Suprapubic skin (tissue), 4 donors: ENCODE measurements at places on chromosomes 3 and 15. TPM values are rescaled to one million over a fixed set of nuclear protein-coding genes. Genes with fewer than 3 reads are reported as not detected.

DNA sequence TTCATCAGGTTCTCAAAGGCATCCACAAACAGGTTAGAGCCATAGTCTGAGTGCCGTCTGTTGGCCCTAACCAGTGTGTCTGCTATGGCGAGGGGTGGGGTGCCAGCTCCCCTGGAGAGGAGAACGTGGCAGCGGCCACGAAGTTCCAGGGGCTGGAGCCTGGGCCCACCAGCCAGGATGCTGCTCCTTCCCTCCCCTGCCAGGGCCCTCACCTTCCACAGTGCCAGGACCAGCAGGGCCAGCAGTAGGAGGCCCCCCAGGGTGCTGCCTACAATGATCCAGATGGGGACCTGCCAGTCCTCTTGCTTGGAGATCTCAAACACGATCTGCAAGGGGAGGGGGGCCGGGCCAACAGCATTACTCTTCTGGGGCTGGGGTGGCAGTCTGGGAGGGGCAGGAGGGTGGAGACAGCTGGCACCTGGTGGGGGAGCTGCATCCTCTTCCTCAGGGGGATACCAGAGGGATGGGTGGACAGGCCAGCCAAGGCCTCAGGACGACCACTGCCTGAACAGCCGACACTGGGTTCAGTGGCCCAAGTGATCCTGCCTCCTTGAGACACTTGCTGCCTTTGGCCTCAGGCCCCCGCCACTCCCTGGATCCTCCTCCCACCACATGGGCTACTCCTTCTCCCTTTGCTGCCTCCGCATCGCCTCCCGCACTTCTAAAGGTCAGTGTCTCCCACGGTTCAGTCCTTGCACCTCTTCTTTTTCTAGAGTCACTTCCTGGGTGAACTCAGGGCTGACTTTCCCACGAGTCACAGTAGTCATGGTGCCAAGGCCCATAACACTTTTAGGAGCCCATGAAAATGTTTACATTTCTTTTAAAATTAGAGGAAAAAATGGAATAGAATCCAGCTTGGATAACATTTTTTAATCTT lies 26.3 kb downstream of the FEM1B start:
- H3K27me3 ChIP-seq, result no peaks in the 10 kb centered on the region
- no peak for DNase-seq
- peaks cover 35% of the 10 kb centered on the region for H3K4me1 ChIP-seq
- H3K36me3 ChIP-seq, result no peaks in the 10 kb centered on the region

- no peaks in the 10 kb centered on the region for H3K4me1 ChIP-seq
- H3K27me3 ChIP-seq, result no peaks in the 10 kb centered on the region
- DNase-seq, result peak; percentile 29
- H3K36me3 ChIP-seq, result no peaks in the 10 kb centered on the region
- no peak overlapping the region for H3K27ac ChIP-seq
These were observed 39.2 kb upstream of the BCL2A1 start for GRCh38 chr15:80010131-80010673.

GRCh38 chr15:65338366-65338765 lies 33.9 kb downstream of the RNU5B-1 start:
- no peak for DNase-seq
- H3K27me3 ChIP-seq, result peaks cover 25% of the 10 kb centered on the region
- H3K27ac ChIP-seq, result no peak overlapping the region
- no peaks in the 10 kb centered on the region for H3K36me3 ChIP-seq

ROPN1 gene
- 1.4 TPM for total RNA-seq

DNA sequence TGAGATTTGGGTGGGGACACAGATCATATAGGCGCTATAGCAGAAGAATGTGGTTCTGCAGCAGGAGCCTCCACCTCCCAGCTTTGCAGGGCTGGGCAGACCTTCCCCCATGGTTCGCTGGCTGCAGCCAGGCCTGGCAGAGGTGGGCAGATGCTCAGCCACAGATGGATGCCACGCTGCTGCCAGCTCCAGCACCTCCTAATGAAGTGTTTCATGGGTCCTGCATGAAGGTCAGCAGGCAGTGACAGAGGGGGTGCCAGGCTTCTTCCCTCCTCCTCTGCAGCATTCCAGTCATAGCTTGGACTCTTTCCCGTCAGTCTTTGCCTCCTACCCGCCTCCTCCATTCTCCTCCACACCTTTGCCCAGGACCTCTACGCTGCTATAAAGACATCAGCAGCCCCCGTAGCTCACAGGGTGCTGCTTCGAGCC lies 85.9 kb downstream of the SLCO3A1 start:
- H3K4me1 ChIP-seq, result peaks cover 48% of the 10 kb centered on the region
- no peak overlapping the region for H3K4me3 ChIP-seq
- no peak overlapping the region for H3K27ac ChIP-seq
- H3K36me3 ChIP-seq, result no peaks in the 10 kb centered on the region
- no peak for DNase-seq
- H3K27me3 ChIP-seq, result no peaks in the 10 kb centered on the region

NLGN1 gene
- 3.2 TPM for total RNA-seq
